ENCODE measurements at places on chromosomes 3 and 15. TPM values are rescaled to one million over a fixed set of nuclear protein-coding genes. Genes with fewer than 3 reads are reported as not detected.

Gene ZMYND10
- total RNA-seq = 61.4 TPM

Gene ZBTB20
- total RNA-seq = 40.8 TPM

Gene UBAP1L
- total RNA-seq = 2.2 TPM

Gene BCL2A1
- total RNA-seq = not detected

Gene ITPKA
- 3.6 TPM for total RNA-seq

Gene MME
- total RNA-seq = 49.4 TPM

Gene TRIP4
- 59.4 TPM for total RNA-seq

GRCh38 chr3:66386925-66387650, 113.7 kb downstream of the LRIG1 start:
- H3K4me3 ChIP-seq = no peak overlapping the region
- peaks cover 43% of the 10 kb centered on the region for H3K36me3 ChIP-seq
- no peaks in the 10 kb centered on the region for H3K27me3 ChIP-seq
- no peaks in the 10 kb centered on the region for H3K4me1 ChIP-seq
- DNase-seq = no peak
- H3K27ac ChIP-seq = no peak overlapping the region

GRCh38 chr15:63408524-63408923, 26.9 kb upstream of the CA12 start:
- H3K27ac ChIP-seq = no peak overlapping the region
- no peaks in the 10 kb centered on the region for H3K36me3 ChIP-seq
- no peak for DNase-seq

DNA sequence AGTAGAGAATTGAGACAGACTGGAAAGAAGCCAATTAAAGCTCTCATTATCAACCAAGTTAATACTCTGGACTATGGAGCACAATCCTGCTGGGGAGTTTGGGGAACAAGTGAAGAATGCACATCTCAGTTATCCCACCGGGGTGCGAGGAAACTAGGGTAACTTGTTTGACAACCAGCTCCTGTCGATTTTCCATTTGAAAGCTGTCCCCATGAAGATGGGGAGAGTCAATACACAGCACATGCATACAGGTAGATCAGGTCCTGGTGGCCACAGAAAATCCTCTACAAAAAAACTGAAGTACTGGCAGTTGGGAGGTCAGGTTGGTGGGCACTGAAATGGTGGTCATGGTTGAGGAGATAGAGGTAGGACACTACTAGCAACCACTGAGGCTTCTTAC, 25.7 kb upstream of the GRAMD1C start:
- no peaks in the 10 kb centered on the region for H3K27me3 ChIP-seq
- H3K36me3 ChIP-seq = peaks cover 44% of the 10 kb centered on the region
- H3K4me3 ChIP-seq = no peak overlapping the region
- H3K27ac ChIP-seq = no peak overlapping the region

DNA sequence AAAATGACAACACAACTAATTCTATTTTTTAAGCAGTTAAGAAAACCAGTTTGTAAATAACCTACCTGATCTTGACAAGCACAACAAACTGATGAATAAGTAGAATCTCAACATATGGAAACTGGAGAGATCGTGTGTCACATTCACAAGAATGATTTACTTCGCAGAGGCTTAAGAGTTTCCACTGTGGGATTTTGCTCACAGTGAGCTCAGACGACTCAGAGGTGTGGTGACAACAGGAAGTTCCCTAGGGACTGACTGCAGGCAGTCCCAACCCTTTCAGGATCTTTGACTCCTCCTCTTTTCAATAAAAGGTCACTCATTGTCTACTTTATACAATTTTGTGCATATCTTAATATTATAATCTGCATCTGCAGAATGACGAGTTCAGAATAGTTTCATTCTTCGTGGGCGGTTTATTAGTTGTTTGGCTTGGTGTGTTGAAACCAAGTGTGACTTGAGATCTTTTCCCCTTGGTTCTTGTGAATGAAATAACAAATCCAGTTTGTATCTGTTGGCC, at the start of gene LIPH:
Gene LIPH (minus strand): TSS at position 231 of the 520 bp plus-strand sequence. CDS start 117 bp downstream, at position 114.
- no peaks in the 10 kb centered on the region for H3K36me3 ChIP-seq
- peak; percentile 74 for DNase-seq
- peaks cover 16% of the 10 kb centered on the region for H3K4me1 ChIP-seq

DNA sequence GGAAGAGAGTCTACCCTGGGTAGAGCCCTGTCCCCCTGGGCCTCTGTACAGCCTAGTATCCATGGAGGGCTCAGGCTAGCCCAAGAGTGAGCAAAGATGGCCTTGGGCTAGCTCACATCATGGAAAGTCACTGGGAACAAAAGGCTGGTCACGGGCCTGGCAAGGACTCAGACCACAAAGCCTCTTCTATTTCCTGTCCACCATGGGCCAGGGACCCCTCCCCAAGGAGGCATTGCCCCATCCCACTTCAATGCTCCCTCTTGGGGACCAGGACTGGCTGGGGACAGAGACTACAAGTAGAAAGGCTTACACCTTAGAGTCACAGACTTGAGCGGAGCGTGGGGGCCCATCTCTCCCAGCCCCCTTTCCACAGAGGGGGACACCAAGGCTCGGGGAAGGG, 16.9 kb downstream of the DUSP7 start:
- DNase-seq = no peak
- H3K4me3 ChIP-seq = no peak overlapping the region
- H3K36me3 ChIP-seq = no peaks in the 10 kb centered on the region
- peak overlapping the region; percentile 64 for H3K27ac ChIP-seq
- H3K4me1 ChIP-seq = peaks cover 14% of the 10 kb centered on the region

GRCh38 chr3:56137415-56137814, 330.9 kb downstream of the ERC2 start:
- H3K27ac ChIP-seq = no peak overlapping the region
- no peaks in the 10 kb centered on the region for H3K27me3 ChIP-seq
- DNase-seq = no peak
- no peak overlapping the region for H3K4me3 ChIP-seq

GRCh38 chr3:103437883-103438282, 1003.1 kb downstream of the ZPLD1 start:
- DNase-seq = no peak
- no peaks in the 10 kb centered on the region for H3K4me1 ChIP-seq
- H3K4me3 ChIP-seq = no peak overlapping the region
- H3K36me3 ChIP-seq = no peaks in the 10 kb centered on the region
- H3K27me3 ChIP-seq = no peaks in the 10 kb centered on the region

- no peak overlapping the region for H3K4me3 ChIP-seq
- H3K4me1 ChIP-seq = no peaks in the 10 kb centered on the region
- no peak overlapping the region for H3K27ac ChIP-seq
These were observed 94.7 kb upstream of the TUSC7 start for GRCh38 chr3:116614795-116615362.

DNA sequence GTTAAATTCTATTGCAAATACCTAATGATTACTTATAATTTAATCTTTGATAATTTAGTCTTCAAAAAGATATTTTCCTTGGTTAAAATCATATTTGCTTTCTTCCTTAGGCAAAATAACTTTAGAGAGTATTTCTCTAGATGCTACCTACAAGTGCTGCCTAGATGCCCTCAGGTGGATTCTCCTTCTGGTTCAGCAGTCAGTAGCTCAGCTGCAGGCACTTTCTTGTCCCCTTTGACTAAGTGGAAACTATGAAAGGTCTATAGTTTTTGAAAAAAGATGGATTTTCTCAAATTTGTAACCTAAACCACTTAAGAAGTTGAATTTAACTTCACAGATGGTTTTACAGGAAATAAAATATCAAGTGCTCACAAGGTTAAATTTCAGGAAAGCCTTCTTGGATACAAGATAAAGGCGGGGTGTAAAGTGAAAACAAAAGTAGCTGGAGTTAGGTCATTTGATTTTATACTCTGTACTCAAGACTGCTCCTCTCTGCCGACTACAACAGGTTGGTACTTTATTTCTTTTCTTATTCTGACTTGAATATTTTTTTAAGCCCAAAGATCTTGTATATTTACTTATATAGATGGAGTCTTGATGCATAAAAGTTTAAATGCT, at the start of gene ACKR4:
Gene ACKR4 (plus strand): TSS at position 455 of the 618 bp plus-strand sequence. CDS start 3,128 bp downstream, outside the sequence.
- no peak for DNase-seq
- no peaks in the 10 kb centered on the region for H3K27me3 ChIP-seq
- H3K27ac ChIP-seq = peak within 1 kb of the TSS; percentile 60
- peak within 1 kb of the TSS; percentile 23 for H3K4me3 ChIP-seq
- no peaks in the 10 kb centered on the region for H3K4me1 ChIP-seq

All from stomach (tissue), 19 donors.